ENCODE measurements at places on chromosomes 16 and 17.

DNA sequence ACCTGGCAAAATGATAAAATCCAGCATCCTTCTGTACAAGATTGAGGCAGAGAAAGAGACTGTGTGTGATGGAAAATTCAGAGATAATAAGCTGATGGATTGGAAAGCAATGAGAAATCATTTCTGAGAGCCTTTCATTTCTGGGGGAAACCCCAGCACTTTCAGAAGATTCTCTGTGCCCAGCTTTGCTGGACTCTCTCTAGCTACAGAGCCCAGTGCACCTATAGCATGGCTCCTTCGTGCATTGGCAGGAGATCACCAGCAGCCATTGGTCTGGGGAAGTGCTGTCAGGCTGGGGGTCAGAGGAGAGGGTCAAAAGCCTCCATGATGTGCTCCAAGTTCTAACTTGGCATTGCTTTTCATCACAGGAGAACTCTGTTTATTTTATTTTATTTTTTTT lies 259.9 kb downstream of the SOX9 start:
- DNase-seq, result no peak

DNA sequence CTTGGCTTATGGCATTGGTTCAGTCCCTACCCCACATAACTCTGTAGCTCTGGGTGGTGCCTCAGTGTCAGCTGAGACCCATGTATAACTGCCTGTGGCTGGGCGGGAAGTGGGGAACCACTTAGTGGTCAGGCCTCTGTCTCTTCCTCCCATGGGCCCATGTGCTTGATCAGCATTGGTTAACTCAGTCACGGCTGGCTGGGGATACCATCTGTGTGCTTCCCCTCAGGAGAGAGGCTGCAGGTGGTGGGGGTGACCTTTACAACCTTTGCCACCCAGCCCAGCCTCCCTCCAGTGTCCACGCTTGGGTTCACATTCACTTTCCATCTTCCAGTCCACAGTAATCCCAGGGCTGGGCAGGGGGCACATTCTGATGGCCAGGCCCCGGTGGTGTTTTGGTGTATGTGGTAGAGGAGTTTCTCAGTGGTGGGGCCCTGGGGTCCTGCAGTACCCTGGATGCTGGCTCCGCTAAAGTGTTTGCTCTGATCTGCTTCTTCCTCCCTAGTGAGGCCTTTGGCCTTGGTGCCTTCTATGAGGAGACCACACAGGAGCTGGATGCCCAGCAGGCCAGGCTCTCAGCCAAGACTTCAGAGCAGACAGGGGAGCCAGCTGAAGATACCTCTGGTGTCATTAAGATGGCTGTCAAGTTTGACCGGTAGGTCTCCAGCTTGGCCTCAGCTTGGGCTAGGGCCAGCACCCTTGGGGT lies 10.2 kb upstream of the NFATC3 start:
- DNase-seq, result no peak

DNA sequence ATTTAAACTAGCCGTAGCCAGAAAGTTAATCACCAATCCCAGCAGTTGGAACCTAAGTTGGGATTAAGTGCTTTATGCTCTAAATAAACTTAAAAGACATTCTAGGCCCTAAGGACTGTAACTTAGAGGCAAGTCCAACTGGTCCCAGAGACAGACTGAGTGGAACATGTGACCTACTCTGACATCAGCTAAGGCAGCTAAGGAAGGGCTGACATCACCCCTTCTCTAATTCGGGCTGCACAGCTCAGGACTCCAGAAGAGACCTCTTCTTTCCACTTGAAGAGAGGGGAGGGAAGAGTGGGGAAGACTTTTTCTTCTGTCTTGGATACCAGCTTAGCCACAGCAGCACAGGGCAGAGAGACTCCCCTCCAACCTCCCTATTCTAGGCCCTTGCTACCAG lies 565.2 kb downstream of the CDH8 start:
- DNase-seq, result no peak

DNA sequence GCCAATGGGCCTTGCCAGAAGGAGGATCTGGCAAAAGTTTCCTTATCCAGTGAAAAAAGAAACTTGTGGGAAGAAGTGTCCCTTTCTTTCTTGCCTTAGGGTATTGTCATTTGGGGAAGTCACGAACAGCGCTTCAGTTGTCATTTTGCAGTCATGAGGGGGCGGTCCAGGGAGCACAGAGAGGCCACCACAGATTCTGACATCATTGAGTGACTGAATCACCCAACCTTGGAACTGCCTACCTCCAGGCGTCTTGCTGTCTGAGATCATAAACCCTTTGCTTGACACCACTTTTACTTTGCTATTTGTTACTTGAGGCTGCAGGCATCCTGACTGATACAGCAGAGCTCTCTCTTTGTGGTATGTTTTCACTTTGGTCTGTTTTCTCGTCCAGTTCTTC lies 3.1 kb upstream of the WSCD1 start:
- no peak for DNase-seq

DNA sequence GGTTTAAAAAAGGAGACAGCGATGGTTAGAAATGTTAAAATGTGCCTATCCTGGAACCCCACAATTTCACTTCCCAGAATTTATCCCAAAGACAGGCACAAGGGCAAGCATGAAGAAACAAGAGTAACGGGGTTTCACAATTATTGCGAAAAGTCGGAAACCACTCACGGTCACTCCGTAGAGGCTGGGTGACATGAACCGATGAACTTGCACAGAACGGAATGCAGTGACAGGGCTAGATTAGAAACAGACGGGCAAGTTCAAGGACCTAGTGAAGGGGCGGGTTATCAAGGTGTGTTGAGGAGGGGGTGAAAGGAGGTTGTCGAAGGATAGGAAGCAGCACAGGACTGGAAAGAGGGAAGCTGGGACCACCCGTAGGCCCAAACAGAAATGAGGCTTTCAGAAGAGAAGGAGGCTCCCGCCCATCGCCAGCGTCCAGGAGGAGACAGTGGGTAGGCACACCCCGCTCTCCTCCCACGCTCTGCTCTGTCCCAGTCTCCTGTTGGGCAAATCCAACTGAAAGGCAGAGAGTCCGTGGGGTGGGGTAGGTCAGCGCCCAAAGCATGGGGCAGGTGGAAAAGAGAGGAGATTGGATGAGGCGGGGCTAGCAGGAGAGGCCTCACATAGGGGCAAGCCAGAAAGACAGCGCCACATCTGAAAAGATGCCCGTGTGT lies 47.4 kb upstream of the JPH3 start:
- DNase-seq, result no peak

DNA sequence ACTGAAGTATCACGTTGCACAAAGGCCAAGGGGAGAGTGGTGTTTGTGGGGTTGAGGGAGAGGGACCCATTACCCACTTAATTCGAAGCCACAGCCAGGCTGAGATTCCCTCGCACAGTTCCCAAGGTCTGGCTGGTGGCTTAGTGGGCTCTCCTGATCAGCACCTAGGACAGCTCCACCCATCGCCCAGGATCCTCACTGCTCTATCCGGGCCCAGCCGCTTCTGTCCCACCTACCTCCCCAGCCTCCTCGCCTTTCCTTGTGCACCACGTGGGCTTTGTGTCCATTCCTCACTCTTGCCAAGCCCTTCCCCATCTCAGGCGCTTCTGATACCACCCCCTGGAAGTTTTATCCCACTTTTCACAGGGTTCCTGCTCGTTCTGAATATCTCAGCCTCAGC lies 163.5 kb downstream of the CCT6B start:
- no peak for DNase-seq

DNA sequence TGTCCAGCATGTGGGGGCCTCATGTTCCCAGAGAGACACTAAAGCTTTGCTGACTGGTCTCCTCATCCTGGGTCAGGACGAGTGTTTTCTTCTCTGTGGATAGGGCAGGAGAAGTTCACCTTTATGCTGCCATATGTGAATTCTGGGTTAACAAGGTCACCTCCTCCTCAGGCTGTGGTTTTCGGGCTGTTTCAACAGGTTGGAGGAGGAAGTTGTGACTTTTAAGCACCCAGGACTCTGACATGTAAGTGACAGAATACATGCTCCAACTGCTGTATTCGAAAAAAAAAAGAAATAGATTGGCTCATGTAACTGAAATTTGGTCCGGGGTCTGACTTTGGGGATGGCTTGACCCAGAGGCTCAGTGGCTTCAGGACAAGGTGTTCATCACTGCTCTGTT lies 54.2 kb downstream of the SNX20 start:
- no peak for DNase-seq

- no peak for DNase-seq
Observed at GRCh38 chr17:39870776-39871175, 2.8 kb downstream of the ZPBP2 start.

DNA sequence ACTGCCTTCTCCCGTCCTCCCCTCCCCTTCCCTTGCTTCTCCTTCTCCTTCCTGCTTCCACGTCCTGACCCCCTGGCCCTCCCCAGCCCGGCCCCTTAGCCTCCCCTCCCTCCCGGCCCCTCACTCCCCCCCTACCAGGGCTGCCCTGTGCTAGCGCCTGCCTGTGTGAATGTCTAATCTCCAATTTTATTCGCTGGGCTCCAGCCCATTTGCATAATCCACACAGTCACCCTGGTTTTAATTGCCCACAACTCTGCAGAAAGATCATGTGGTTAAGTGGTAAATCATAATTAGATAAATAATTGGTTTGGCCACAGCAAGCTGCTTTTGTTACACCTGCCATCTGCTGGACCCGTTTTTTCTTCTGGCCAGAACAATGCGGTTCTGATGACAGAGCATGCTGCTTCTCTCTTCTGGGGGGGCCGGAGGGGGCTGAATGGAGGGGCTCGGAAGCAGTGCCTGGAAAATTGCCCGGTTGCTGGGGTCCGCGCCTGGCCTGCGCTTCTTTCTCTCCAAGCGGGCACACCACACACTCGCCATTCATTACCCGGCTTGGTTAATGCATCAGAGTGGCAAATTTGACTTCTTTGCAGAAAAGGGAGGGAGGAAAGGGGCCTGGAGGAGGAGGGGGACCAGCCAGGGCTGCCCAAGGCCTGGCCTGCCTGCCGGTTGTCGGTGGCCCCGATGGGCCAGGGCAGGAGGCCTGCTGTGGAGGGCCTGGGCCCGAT lies 19.5 kb upstream of the GSE1 start:
- DNase-seq, result no peak

GRCh38 chr17:31931756-31932155 lies 5.1 kb upstream of the SUZ12 start:
- DNase-seq, result no peak

DNA sequence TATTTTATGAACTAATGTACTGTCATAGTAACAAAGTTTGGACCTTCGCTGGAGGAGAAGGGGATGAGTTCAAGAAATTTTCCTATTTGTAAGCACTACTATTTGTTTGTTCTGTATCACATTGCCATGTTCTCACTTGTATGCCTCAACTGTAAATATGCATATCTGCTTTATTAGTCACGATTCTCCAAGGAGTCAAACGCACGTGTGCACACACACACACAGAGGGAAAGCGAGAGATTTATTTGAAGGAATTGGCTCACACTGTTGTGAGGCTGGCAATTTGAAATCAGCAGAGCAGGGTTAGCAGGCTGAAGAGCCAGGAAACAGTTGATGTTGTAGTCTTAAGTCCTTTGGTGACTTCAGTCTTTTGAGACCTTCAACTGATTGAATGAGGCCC lies 24.9 kb upstream of the MYH2 start:
- no peak for DNase-seq

DNA sequence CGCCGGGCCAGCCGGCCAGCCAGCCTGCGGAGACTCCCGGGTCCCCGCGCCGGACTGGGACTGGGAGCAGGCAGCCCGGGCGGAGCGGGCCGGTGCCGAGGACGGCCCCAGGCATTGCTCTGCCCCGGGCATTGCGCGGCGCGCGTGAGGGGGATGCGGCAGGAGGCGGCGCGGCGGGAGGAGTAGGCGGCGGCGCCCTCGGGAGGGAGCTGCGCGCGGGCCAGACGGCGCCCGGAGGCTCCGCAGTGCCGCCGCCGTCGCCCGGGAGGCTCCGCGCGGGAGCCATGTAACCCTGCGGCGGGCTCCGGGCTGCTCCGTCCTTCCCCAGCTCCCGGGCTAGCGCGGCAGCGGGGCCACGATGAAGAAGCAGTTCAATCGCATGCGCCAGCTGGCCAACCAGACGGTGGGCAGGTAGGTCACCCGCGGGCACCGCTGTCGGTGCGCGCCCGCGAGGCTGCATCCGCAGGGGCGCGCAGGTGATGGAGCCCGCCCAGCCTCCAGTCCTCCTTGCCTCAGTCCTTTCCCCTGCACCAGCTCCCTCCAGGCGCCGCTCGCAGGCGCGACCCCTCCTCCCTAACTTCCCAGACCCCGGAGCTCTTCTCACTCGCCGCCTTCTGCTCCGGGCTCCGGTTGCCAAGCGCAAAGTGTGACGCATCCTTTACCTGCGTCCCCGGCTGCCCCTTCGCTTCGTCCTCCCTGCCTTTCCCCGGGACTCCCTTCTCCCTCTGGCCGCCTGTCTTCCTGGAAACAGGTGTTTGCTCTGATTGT lies at the start of gene ARHGAP44:
TSS of gene ARHGAP44 (plus strand) at position 18 of the 768 bp plus-strand sequence. CDS start at position 359, 341 bp downstream.
- no peak for DNase-seq

DNA sequence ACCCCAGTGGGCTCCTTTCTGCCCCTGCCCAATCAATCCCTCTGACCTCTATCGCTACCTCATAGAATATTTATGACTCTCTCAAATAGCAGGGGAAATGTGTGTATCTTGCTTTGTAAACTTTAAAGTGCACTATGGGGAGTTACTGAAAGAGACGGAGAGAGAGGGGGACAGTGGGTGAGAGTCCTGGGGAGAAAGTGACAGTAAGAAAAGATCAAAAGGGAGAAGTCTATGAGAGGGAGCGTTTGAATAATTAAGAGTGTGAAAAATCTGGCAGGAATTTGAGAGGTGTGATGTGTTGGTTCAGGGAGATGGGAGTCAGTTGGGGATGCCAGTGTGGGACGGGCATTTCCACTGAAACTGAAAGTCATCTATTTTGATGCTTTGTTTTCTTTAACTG lies 32.6 kb downstream of the USP43 start:
- no peak for DNase-seq

DNA sequence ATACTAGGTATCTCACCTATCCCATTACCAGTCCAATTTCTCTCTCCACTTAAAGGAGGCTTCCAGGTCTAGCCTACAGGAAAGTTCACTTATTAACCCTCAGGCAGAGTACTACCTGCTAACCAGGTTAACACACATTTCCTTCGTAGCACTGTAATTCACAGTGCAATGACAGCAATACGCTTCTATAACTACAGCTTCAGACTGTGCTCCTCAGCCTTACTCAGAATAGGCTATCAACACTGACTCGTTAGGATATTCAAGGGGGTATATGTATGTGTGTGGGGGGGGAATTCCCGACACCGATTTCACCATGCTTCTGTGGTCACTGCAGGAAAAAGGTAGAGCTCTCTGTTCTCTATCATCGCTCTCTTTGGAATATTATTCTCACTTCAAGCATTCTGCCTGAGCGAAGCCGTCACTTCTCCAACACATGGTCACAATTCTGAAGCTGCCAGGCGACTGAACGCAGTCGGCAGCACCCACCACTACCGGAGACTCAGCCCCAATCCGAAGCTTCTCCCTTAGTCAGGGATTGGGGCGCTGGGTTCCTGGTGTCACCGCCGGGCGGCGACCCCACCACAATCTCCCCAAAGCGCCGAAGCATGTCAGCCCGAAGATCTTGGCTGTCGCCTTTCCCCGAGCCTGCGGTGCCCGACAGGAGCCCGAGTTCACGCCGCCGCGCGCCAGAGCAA lies 618 bp downstream of the GGA3 start:
- peak; percentile 44 for DNase-seq
